ENCODE measurements at places on chromosomes 16 and 17. TPM values are rescaled to one million over a fixed set of nuclear protein-coding genes. Genes with fewer than 3 reads are reported as not detected.

- H3K27ac ChIP-seq, result no peak overlapping the region
- no peaks in the 10 kb centered on the region for H3K27me3 ChIP-seq
- no peak for DNase-seq
- H3K4me1 ChIP-seq, result peaks cover 18% of the 10 kb centered on the region
- no peak overlapping the region for H3K4me3 ChIP-seq
These were observed 9.2 kb downstream of the C17orf67 start for GRCh38 chr17:56824503-56824902.

DNA sequence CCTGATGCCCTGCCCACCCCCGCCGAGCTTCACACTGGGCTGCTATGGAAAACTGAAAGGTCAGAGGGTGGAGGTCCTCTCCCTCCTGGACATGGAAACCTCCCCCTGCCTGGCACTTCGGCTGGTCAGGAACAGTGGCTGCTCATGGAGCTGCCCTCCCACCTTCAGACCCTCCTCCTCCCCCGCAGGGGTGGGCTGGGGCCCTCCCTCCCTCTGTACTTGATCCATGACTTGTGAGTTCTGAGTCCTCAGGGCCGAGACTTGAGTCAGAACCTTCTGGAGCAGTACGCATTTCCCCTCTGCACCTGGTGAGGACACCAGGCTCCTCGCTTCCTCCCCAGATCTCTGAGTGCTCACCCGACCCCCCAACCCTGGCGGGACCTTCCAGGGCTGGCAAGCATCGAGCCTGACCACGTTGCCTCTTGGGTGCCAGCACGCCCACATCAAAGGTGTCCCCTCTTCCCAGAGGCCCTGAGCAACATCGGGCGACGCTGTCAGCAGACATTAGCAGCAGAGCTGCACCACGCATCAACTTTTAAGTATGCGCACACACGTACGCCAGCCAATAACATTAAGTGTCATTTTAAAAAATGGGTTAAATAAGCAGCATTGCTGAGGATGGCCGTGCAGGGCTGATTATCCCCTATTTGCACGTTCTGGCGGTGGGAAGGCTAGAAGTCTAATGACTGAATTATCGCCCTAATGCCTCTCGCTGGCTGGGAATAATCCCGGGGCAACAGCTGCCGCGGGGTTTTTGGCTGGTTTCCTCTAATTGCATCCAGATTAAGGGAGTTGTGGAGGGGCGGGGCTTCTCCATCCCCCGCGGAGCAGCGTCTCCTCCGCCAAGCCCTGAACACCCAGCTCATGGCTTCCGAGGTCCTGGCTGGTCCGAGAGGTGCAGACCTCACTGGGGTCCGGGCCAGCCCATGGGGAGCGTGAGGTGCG lies 98.0 kb downstream of the TBC1D16 start:
- H3K4me1 ChIP-seq, result no peaks in the 10 kb centered on the region
- H3K27me3 ChIP-seq, result peaks cover 11% of the 10 kb centered on the region
- peaks cover 9% of the 10 kb centered on the region for H3K36me3 ChIP-seq

GRCh38 chr16:56515665-56516064 lies 4.2 kb downstream of the BBS2 start:
- no peak for DNase-seq
- H3K27ac ChIP-seq, result no peak overlapping the region
- peaks cover 50% of the 10 kb centered on the region for H3K4me1 ChIP-seq
- H3K27me3 ChIP-seq, result no peaks in the 10 kb centered on the region

Gene RPS2
- 725 TPM for total RNA-seq

DNA sequence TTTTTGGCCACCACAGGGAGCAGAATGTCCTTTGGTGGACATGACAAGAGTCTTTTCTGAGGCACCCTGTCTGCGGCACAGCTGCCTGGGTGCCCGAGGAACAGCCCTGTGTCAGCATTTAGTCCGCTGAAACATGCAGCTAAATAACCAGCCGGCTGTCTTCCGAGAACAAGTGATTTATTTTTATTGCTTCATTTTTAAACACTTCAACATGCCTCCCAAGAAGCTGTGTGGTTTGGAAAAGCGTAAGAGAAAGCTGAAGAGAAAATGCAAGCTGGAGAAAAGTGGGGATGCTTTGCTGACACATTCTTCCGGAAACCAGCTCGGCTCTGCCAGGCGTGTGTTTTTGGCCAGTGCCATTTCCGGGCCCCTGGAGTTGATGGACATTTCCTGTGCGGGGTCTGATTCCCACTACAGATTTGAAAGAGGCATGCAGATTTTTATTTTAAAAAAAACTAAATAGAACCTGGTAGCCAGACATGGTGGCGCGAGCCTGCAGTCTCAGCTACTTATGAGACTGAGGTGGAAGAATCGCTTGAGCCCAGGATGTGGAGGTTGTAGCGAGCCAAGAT lies 94.7 kb downstream of the SEC14L1 start:
- DNase-seq, result no peak
- H3K4me3 ChIP-seq, result peak overlapping the region; percentile 35
- H3K27ac ChIP-seq, result peak overlapping the region; percentile 75
- no peaks in the 10 kb centered on the region for H3K36me3 ChIP-seq

DNA sequence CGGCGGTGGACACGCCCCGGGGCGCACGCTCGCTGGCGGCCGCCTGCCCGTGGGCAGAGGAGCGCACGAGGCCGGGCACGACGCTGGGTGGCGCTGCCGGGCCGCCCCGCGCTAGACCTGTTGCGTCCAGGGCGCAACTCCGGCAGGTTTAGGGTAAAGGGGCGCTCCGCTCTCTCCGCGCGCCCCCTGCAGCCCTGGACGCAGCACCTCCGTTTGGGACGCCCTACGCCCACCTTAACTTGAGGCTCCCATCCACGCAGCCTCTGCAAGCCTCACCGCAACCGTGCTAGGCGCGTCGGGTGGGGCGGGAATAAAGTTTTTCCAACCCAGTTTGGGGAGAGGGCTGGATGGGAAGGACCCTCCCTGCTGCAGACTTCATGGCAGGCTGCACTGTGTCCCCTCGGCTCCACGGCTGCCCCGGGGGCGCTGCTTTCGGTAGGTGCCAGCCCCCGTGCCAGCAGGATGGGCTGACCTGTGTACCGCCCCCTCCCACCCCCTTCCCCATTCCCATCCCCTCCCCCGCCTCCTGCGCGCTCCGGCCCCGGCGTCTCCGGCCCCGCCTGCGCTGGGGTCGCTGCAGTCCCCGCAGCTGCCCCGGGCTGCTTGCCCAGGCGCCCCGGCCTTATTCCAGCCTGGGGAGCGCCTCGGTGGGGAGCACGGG lies at the start of gene SYT17:
SYT17 (plus strand) TSS at position 531 of the 661 bp plus-strand sequence. CDS start 407 bp downstream, outside the sequence.
- peaks cover 12% of the 10 kb centered on the region for H3K4me1 ChIP-seq
- H3K27ac ChIP-seq, result peak within 1 kb of the TSS; percentile 54
- no peaks in the 10 kb centered on the region for H3K36me3 ChIP-seq
- peak within 1 kb of the TSS; percentile 62 for H3K4me3 ChIP-seq
- peaks cover 36% of the 10 kb centered on the region for H3K27me3 ChIP-seq
- peak; percentile 77 for DNase-seq

- H3K4me3 ChIP-seq, result no peak overlapping the region
- no peak for DNase-seq
These were observed 4.8 kb downstream of the ATP2A3 start for GRCh38 chr17:3959295-3959899.

DNA sequence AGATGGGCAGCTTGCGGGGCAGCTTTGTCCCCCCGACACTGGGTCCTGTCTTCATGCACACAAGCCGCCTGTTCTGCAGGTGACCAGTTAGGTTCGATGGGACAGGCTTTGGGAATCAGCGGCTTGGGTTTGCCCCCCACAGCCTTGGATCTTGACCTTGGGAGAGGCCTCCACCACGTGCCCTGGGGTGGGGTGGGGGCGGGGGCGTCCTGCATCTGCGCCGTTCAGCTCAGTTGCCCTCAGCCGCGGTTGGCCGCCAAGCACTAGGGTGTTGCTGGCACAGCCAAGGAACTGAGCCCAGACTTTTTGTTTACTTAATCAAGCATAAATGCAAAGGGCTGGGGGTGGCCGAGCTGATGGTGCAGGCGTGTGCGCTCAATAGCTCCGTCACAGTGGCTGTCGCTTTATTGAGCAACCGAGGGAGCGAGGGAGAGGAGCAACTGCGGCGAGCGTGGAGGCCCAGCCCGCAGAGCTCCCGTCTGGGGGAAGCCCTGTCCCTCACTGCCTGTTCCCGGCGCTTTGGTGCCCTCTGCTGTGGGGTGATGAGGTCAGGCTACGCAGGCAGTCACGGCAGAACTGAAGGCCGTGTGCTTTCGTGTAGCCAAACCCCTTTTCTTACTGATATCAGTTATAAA lies 33.9 kb downstream of the JPH3 start:
- peak; percentile 80 for DNase-seq
- H3K27ac ChIP-seq, result no peak overlapping the region
- peaks cover 8% of the 10 kb centered on the region for H3K27me3 ChIP-seq
- peaks cover 14% of the 10 kb centered on the region for H3K4me1 ChIP-seq

Data from heart right ventricle (tissue), 16 donors.